Sciatic nerve (tissue), 2 donors: ENCODE measurements at places on chromosomes 13 and 19. TPM values are rescaled to one million over a fixed set of nuclear protein-coding genes. Genes with fewer than 3 reads are reported as not detected.

DNA sequence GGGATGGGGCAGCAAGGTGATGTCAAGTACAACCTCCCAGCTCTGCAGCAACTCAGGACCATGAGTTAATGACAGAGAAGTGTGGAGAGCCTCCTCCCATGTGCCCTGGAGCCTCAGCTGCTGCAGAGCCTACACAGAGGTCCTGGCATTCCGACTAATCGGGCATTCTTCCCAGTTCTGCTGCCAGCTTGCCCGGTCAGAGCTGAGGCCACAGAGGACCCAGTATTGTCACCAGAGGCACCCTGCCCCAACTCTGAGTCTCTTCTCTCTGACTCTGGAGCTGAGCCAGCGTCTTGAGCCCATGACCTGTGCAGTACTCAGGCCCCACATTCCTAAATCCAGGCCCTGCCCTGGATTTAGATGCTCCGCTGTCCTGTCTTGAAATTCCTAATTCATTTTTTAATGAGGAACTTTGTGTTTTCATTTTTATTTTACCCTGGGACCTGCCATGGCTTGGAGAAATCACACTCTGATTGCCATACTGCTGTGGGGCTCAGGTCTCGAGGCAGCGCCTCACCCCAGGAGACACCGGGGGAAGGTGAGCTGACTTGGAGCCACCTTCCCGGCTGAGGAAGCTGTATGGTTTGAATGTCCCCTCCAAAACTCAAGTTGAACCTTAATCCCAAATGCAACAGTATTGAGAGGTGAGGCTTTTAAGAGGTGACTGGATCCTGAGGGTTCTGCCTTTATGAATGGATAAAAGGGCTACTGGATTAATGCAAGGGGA, 144.9 kb upstream of the ZNF507 start:
- no peak for DNase-seq

DNA sequence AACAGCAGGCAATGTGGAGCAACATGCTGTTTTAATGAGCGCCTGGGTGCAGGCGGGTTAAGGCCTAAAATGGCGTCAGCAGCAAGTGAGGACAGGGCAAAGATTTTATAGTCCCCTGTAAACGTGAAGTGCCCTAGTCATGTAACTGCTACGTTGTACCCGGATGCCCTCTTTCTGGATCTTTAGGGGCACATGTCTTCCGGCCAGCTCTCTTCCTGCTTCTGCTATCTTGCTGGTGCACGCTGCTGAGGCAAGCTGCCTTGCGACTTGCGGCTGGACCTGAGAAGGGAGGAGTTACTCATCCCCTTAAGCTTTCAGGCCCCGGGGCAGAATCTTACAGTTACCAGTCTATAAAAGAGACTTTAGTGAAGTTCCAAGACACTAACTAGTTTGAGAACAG, 303.6 kb upstream of the DACH1 start:
- no peak for DNase-seq

DNA sequence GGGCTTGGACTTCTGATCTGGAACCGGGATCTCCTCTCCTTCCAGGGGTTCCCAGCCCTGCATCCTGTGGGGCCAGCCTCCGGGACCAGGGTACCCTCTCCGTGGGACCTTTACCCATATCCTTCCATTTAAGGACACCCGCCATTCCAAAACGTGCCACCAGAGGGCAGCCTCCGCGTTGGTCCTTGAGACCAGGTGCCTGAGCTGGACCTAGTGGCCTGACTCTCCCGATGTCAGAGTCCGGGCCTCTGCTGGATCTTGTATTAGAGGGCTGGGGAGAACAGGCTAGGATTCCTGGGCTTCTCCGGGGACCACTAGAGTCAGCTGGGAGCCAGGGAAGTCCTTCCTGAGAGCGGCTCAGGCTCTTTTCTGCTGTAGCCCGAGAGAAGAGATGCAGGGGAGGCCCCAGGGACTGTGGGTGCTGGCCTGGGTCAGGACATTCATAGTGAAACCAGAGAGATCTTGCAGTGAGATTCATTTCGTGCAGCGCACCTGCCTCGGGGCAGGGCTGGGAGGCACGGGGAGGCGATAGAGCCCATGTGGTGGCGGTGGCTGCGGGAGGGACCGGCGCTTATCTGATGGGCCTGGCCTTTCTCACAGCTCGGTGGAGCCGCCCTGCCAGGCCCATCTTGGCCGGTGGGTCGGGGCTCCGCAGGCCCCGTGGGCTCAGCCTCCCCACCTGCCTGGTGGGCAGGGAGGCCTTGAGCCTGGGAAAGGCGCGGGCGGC, 9.8 kb upstream of the SLC7A10 start:
- peak; percentile 92 for DNase-seq

- no peak for DNase-seq
Observed at GRCh38 chr13:52896827-52897659, 48.6 kb upstream of the PCDH8 start.

DNA sequence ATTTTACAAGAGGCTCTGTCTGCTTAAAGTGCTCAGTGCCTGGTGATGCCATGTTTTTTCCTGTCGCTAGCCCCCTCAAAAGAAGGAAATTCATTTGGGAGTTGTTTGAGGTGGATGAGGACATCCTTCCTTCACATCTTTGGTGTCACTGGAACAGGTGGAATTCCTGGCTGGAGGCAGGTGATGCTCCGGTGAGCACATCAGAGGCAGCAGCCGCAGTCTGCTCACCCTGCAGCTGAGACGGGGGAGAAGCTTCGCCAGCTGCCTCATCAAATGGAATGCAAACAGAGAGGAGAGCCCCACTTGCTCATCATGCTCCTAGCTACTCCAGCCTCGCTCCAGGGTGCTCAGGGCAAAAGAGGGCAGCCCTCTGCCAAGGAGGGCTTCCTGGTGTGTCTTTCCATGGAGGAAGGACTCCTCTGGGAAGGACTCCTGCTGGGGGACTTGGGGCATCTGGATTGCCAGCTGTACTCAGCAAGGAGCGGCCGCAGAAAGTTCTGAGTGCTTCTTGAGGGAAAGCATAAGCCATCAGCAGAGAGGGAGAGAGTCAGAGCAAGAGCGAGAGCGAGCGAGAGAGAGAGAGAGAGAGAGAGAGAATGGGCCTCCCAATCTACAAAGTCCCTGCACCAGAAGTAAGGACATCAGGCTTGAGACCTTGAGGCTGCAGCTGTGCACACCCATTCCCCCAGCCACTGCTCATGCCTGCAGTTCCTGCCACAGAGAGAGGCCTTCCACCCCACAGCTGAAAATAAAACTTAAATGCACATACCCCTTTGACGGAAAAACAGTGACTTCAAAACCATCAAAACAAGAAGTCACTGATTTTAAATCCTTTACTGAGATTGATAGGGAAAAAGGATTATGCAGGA, 74.3 kb upstream of the UBL3 start:
- no peak for DNase-seq

- no peak for DNase-seq
Observed at GRCh38 chr13:43132257-43132656, 108.9 kb downstream of the DNAJC15 start.

GRCh38 chr13:21309542-21310172, 133.2 kb downstream of the MRPL57 start:
- DNase-seq: no peak

DNA sequence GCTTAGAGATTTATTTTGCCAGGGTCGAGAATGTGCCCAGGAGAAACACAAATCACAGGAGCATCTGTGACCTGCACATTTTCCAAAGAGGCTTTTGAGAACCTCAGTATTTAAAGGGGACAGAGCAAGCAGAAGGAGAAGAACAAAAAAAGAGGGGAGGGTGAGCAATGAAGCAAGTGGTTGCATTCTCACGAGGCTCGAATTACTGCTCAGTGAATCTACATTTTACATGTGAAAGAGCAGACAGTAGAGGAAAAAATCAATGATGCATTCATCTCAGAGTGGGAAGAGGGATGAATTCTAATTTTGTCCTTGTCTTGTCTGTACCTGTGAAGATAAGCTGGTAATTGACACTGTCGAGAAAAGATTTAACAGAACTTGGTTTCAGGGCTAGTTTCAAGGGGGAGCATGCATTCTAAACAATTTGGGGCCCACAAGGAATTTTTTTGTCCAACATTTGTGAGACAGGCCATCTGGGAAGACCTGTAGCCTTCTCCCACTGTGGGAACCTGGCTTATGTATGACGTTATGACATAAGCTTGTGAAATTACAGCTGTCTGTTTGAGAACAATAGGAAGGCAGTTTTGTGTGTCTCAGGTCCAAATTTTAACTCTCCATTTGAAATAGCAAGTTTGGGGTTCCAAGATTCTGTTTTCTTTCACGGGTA, 855.1 kb downstream of the SLITRK5 start:
- no peak for DNase-seq

DNA sequence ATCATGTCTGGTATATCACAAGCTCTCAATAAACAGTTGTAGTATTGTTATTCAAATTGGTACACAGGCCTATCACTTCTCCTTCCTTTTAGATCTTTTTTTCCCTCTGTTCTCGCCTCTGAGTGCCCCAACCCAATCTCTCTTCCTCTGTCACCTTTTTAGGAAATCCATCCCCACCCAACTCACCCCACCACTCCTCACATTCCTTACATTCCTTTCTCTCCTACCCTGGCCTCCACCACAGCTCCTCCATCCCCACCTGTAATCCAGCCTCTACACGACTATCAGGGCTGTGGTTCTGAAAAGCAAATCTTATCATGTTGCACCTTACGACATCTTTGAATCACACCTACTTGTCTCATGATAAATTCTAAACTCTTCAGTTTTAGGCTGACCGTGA, 545.4 kb upstream of the GPC6 start:
- no peak for DNase-seq

- no peak for DNase-seq
Observed at GRCh38 chr19:33465834-33466233, 55.8 kb downstream of the PEPD start.

DNA sequence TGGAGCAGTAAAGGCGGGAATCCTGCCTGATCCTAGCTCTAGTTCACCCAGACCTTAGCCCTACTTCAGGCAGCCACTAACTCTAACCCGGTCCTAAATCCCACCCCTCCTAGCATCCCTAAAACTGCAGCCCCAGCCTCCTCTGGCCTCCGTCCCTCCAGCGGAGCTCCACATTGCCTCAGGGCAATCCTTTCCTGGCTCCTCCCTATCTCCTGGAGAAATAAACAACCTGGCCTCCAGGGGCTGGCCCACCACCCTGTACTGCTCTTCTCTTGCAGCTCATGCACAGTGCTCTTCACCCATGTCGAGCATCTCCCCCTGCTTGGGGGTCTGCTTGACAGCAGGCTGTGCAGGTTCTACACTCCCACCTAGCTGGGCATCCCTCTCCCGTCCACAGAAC, 6.7 kb downstream of the POU2F2 start:
- no peak for DNase-seq

GRCh38 chr13:73090116-73090822, 31.5 kb downstream of the KLF5 start:
- no peak for DNase-seq

- DNase-seq: no peak
Observed at GRCh38 chr13:94827566-94827965, 115.2 kb upstream of the SOX21 start.

GRCh38 chr13:52003541-52003940, 7.7 kb downstream of the ATP7B start:
- DNase-seq: no peak

- no peak for DNase-seq
Observed at GRCh38 chr19:4988770-4989251, 19.9 kb downstream of the KDM4B start.

DNA sequence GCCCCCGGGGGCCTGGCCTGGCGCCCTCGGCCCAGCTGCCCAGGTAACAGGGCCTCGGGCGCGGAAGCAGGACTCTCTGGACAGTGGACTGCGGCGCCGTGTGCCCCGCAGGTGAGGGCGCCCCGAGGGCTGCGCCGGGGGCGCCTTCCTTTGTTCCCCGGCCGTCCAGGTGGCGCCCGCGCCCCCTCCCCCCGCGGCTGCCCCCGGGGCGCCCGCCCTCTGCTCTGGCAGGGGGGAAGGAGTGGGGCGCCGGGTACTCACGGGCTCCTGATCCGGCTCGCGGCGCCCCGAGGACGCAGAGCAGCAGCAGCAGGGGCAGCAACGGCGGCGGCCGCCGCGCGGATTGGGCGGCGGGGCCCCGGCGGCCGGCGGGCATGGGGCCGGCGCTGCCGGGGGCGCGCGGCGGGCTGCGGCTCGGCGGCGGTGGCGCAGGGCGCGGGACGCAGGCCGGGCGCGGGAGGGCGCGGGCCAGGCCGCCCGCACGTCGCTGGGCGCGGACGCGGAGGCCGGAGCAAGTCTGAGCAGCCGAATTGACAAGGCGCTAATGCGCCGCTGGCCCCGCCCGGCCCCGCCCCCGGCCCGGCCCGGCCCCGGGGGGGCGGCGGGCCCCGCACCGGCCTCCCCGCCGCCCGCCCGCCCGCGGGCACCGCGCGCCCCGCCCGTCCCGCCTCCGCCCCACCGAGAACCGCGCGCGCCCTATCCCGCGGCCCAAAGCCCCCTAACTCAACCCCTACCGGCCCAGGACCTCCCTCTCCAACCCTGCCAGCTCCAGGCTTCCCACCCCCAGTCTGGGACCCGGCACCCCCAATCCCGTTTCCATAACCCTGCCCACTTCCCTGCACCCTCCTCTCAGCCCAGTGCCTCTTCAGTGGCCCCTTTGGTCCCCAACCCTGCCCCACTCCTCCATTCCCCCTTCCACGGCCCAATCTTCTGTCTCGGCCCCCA, at the start of gene CRLF1:
Gene CRLF1 (minus strand): TSS at position 519 of the 945 bp plus-strand sequence. CDS start 143 bp downstream, at position 376.
- no peak for DNase-seq

DNA sequence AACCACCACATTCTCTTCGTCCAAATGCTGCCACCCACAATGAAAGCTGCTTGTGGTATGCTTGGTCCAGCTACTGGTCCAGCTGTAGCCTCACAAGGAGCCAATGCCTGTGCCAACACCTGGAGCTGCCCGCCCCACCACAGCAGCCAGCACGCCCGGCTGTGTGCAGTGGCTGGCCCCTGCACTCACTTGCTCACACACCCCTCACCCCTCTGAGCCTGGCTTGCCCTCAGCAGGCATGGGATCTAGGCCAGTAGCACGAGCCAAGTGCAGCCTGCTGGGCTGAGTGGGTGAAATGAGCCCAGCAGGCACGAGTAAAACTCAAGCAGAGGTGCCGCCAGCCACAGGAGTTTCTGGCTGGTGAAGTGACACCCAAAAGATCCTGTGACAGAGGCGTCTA, 2096.4 kb upstream of the PCDH20 start:
- DNase-seq: no peak

DNA sequence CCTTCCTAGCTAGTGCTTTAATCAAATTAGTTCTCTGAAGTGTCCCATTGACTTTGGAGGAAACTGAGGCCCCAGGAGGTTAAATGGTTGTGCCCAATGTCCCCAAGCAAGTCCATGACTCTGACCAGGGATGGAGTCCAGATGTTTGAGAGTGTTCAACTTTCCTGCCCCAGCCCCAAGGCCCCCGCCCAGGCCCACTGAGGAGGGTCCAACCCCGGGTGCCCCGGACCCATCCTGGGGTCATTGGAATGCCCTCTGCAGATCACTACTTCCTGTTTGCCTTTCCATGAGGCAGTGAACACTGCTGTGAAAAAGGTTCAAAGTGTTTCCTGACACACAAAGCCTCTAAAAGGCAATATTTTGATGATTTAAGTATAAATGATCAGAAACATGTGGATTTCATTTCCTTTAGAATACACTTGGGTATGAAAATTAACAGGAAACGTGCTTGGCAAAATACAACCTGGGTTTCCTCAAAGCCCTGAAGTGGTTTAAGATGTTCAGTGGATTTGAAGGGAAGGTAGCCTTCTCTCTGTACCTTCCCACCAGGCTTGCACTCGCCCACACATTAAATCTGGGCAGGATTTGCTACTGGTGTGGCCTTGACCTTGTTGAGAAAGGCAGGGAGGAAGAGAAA, 335.7 kb downstream of the TSHZ3 start:
- DNase-seq: no peak

The SPRY2 gene
- 78.3 TPM for total RNA-seq

The PSG11 gene
- total RNA-seq: not detected

The ZNF490 gene
- total RNA-seq: 8.6 TPM

The CDC42EP5 gene
- total RNA-seq: 52.8 TPM

The PSG1 gene
- total RNA-seq: not detected

The ADGRE1 gene
- total RNA-seq: 1.8 TPM

The ZGLP1 gene
- total RNA-seq: 5.7 TPM

The C19orf81 gene
- total RNA-seq: not detected

The RGCC gene
- total RNA-seq: 138 TPM

The NLRP13 gene
- not detected for total RNA-seq
